ENCODE measurements at places on chromosomes 13 and 19.

- DNase-seq: no peak
These were observed 56.4 kb upstream of the MIR17HG start for GRCh38 chr13:91291078-91291477.

DNA sequence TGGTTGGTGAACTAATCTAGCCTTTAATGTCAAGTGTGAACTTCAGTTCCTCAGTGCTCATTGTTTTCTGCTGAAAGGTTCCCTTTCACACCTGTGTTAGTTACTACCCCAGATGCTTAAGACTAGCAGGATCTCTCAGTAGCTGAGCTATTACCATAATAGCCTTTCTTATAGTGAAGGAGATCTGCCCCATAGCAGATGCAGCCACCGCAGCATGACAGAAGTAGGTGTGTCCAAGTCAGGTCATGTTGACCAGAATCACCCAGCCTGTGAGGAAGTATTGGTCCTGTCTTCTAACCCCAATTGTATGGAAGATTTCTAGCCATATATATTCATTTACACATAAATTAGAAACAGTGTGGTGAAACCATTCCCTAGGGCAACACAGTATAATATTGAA is 37.3 kb downstream of the ZAR1L start:
- DNase-seq: no peak

DNA sequence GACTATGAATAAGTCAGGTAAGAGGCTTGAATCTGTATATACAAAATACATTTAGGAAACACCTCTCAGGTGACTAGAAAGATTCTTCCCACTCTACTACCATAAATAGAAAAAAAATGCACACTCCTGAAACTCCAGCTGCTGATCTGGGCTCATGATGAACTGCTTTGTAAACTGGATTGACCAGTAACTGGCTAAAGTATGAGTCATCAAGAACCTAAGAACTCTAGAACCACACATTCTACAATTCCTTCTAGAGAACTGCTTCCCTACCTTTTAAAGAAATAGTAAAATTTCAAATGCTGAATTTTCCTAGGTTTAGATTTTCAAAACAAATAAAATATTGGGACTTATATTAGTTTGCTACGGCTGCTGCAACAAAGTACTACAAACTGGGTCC is 55.2 kb downstream of the ELF1 start:
- DNase-seq: no peak

DNA sequence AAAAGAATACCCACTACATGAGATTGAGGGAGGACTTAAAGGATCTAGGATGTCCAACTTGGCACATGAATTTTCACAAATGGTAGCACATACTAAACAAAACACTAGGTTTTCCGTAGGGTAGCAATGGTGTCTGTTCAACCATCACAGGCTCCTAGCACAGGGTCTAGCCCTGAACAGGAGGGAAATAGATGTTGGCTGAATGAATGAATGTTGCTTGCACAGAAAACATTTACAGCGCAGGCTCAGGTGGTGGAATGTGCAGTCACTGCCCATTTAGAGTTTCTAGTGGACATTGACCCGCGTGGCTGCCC is 1.9 kb upstream of the MYCBP2 start:
- no peak for DNase-seq

DNA sequence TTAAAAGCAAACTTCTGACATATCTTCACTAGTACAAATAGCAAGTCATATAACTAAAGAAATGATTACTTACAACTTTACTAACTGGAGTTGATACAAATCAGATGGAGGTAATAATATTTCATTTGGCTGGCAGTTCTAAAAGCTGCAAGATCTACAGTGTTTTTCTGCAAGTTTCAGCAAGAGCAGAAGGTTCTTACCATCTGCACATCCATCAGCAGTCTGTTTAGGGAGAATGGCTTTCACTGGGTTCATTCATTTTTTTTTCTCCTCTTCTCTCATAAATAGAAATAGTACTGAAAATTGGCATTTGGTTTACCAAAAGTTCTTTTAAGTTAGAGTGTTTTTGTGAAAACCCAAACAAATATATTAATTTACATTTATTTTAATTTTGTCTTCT is 3.1 kb upstream of the SHISA2 start:
- DNase-seq: peak; percentile 18

DNA sequence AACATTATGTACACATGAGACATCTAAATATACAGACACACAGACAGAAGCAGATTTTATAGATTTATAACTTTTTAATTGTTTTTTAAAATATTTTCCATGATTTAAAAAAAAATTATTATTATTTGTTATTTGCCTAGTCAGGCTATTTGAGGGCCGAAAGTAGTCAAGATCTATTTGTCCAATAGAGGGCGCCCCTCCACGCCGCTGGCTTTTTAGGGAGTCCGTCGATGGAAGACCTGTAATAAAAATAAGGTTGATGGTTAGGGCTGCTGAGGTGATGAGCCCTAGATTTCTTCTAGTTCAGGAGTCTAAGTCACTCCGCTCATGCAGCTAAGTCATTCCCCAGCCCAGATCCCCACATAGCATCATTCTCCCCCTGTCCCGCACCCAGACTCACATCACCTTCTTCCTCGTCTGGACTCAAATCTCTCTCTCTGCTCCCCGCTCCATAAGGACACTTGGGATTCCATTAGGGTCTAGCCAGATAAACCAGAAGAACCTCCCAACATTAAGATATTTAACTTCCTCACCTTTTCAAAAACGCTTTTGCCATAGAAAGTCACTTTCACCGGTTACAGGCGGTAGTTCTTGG is 33.9 kb upstream of the CEACAM21 start:
- peak; percentile 22 for DNase-seq
